Suppressor macrophage treated with lipopolysaccharide for 4 hours (primary cell): ENCODE measurements at places on chromosomes 12 and 14.

DNA sequence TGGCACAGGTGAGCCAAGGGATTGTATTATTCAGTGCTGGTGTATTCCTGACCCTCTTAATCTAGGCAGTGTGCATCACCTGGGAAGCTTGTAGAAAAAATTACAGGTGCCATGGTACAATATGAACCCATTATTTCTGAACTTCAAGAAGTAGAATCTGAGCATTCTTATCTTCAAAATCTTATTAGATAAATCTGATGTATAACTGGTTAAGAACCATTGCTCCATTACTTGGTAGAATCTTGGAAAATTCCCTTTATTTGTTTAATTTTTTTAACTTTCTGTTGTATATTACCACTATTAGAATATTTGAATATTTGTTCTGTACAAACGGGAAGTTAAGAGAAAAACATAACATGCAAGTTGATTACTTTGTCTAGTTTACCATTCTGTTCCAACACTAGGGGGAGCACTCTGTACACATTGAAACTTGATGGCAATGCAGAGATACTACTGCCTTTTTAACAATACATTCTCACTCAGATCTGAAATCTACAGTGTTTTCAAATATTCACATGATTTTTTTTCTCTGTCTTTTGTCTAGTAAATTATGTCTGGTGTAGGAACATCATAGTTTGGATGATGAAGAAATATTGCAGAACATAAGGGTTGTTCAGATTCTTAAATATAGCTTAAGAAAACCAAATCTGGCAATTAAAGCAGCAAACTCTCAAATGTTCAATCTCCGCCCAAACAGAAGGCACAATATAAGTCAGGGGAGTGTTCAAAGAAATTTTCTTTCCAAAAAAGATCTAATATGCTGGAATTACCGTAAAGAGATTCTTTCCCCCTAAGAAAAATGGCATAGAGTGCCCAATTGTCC is 196.6 kb downstream of the PCNX1 start:
- peak; percentile 70 for DNase-seq

- DNase-seq: peak; percentile 71
These were observed 19.9 kb downstream of the HRK start for GRCh38 chr12:116861320-116861719.

GRCh38 chr14:61561104-61561503 is 134.2 kb upstream of the HIF1A start:
- peak; percentile 59 for DNase-seq

DNA sequence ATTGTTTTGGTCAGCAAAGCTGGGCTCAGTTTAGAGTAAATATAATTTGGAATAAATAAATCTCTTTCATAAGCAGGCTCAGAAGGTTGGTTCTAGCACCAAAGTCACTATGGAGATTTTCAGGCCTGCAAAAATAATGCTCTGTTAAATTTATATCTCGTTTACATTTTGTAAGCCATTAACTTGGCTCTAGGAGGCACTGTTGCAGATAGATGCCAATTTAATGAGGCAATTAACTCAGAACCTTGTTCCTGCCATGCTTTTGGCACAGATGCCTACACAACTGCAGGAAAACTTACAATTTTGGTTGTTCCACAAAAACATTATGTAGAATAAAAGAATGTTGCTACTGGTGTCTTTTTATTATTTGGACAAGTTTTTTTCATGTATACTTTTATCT is 428.1 kb downstream of the FLRT2 start:
- DNase-seq: no peak

- DNase-seq: no peak
These were observed 209.3 kb downstream of the AEBP2 start for GRCh38 chr12:19648591-19648990.

- no peak for DNase-seq
These were observed 10.1 kb upstream of the CEBPE start for GRCh38 chr14:23128969-23129758.

- DNase-seq: peak; percentile 28
These were observed 688 bp upstream of the NECAP1 start for GRCh38 chr12:8081251-8081920.

GRCh38 chr12:124510301-124510970 is 57.0 kb downstream of the NCOR2 start:
- no peak for DNase-seq

GRCh38 chr12:69936214-69936731 is 111.2 kb downstream of the MYRFL start:
- no peak for DNase-seq

- no peak for DNase-seq
These were observed 19.4 kb upstream of the FAIM2 start for GRCh38 chr12:49923035-49923644.

DNA sequence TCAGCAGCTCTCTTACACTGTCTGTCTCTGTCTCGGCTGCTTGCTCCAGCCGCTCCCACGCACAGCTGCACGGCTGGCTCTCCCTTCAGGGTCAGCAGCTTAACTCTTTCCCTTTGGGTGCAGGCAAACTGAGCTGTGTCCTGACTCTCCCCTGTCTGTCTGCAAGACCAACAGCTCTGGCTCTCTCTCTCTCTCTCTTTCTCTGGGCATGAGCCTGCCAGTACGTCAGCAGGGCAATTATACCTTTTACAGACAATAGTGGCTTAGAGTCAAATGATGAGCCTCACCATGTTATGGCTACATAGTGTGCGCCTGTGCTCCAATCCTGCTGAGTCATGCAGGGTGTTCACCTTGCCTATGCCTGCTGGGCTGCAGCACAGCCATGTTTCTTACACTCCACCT is 120.5 kb upstream of the DDHD1 start:
- no peak for DNase-seq

DNA sequence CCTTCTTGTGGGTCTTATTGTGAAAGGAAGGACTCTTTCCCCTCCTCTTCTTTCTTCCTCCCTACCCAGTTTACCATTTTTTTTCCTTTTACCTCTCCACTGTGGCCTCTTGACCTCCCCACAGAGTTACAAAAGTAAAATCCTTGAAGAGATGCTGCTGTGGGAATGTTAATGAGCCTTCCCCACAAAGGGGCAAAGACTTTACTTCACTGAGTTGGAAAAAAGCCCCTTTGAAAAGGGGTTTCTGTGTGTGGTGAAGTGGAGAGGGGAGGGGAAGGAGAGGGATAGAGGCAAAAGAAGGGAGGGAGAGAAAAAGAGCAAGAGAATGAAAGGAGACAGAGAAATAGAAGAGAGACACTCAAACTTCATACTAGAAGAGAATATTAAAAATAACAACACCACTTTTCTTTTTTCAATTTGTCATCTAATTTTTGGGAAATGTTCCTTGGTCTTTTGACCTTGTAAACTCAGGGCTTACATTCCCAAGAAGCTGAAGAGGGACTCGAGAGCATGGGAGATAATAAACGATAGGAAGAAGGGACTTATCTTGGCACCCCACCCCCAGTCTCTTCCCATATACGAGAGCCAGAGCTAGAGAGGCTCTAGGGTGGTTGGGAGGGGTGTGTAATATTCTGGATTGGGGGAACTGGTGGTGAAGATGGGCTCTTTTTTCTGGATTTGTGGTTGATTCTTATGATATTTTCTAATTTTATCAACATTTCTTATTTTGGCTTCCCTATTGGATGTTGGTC is 13.2 kb upstream of the SALL2 start:
- no peak for DNase-seq

DNA sequence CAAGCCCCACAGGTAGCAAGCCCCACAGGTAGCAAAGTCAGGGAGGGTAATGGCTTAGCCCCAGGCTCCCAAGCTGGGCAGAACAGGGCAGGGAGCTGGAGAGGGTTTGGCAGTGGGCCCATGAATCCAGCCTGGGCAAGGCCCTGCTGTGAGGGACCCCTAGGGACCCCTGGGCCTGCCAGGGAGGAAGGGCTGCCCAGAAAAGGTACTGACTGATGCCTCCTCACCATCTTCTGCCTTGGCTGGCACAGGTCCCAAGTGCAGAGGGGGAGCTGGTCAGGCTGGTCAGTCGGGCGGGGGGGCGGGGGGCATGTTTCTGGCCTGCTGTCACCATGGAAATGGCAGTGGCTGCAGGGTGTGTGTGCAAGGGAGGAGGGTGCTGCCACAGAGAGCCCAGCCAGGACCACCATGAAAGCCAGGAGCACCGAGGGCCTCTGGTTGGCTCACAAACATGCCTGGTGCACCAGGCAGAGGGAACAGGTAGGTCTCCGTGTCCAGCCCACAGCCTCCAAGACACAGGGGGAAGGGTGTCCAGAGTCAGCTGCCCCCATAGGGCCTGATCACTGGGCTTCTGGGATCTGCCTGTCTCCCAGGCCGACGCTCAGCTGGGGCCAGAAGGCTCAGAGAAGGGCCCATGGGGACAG is 1.5 kb upstream of the CRIP2 start:
- DNase-seq: no peak

DNA sequence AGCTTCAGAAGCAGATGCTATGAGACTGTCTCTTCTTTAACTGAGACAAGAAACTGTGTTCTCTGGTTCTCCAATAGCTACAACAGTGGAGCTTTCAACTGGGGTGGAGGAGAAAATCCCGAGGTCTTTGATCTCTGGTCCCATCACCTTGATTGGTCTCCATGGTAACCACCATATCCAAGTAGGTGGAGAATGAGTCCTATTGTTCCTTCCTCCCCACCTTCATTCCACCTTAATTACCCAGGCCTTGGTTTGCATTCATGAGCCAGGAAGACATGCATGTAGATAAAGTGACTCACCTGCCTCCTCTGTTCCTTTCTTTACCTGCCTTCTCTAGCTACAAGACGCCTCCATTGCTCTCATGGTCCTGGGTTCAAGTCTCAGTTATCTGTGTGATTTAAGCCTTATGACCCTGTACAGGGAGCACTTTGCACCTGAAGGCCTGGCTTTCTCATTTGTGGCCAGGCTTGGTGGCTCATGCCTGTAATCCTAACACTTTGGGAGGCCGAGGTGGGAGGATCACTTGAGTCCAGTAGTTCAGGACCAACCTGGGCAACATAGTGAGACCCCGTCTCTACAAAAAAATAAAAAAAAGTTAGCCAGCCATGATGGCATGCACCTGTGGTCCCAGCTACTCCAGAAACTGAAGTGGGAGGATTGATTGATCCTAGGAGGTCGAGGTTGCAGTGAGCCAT is 157.7 kb upstream of the TBX3 start:
- DNase-seq: no peak

- peak; percentile 75 for DNase-seq
These were observed 51.5 kb downstream of the NINJ2 start for GRCh38 chr12:611721-612120.

DNA sequence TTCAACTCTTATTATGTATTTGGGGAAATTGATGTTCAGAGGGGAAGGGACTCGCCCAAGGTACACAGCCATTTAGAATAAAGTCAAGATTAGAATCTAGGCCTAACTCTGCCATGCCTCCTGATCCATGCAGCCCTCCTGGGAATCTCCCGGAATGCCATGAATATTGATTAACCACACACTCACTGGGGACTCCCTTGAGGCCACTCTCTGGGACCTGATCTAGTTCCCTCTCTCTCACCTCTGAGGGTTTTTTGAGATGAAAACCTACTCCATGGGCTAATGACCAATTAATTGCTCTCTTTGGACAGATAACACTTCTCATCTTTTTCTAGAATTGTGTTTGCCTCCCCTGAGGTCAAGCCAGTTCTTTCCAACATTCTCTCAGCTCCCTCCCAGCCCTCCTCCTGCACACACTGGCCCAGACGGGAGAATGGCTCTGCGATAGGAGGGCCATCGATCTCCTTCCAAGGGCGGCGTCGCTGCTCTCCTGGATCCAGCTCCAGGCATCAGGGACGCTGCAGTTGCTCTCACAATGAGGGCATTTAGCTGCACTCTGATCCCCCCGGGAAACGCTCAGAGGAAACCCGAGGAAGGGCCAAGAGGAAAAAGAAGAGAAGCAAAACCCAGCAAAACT is 22.6 kb downstream of the WSCD2 start:
- DNase-seq: no peak

- DNase-seq: no peak
These were observed 32.3 kb upstream of the PTCSC3 start for GRCh38 chr14:36208690-36209278.

DNA sequence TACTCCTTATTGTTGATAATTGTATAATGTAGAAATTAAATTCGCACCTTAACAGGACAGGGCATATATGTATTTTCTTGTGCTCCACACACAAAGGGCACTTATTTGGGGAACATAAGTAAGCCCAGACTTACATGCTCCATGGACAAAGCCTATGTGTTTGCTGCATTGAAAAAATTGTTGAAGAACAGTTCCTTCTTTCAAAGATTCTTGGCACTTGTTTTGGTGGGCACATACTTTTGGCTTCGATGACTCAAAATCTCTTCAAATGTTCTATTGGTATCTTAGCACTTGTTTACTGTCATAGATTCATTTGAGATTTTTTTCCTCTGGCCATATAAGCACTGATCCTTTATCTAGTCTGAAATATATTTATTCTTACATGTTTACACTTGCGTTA is 1.4 kb upstream of the MAP4K5 start:
- DNase-seq: no peak

DNA sequence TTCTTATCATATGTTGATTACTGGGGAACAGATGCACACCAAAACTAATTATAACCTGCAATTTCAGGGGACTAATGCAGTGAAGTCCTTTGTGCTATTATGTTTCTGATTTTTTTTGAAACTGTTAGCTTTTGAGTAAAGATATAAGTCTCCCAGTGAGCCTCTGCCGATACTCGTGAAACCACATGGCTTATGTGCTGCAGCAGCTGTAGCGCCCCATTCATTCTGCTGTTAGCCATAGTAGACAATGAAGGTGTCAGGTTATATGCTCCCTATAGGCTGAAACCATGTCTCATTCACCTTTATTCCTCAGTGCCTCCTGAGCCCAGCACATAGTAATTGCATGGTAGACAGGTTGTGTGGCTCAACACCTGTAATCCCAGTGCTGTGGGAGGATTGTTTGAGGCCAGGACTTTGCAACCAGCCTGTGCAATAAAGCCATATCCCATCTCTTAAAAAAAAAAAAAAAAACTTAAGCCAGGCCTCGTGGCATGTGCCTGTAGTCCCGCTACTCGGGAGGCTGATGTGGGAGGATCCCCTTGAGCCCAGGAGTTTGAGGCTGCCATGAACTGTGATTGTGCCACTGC is 25.0 kb downstream of the GOLGA5 start:
- no peak for DNase-seq
